ENCODE measurements at places on chromosomes 13 and 19.

DNA sequence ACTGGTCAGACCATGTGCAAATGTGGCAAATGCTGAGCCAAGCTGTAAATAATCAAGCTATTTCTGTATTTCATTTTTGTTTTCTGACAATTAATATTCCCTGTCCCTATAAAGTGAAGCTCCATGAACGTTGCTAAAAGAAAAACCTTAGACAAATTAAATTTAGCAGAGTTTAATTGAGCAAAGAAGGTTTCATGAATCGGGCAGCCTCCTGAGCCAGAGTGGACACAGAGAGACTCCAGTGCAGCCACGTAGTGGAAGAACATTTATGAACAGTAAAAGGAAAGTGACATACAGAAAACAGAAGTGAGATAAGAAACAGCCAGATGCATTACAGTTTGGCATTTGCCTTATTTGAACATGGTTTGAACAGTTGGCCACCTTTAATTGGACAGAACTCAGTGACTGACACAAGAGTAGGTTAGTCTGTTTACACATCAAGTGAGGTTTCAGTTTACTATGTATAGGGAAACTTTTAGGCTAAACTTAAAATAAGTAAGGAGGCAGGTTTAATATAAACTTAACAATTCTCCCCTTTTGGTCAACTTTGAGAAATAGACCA, 69.7 kb downstream of the UFM1 start:
- DNase-seq: no peak

GRCh38 chr13:71454509-71454908, 412.5 kb downstream of the DACH1 start:
- no peak for DNase-seq

- DNase-seq: no peak
Measured at GRCh38 chr13:41722684-41723535, 238.0 kb downstream of the VWA8 start.

DNA sequence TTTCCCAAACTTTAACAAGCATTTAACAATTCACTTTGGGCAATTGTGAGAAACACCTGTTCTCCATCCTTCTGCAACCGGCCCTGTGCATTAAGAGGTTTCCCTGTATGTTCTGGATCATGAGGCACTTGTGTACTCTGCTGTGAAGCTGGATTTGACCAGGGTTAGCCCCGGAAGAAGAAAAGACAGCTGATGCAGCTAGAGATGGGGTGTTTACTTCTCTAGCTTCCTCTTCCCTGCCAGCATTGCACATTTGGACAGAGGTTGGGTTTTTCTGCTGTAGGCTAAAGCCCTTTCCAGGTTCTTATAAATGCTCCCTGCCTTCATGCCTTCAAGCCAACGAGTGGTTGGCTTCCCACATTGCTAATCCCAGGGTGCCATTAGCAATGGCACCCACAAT, 20.9 kb downstream of the MBD3L2B start:
- DNase-seq: no peak

GRCh38 chr13:22903301-22903700, 277.5 kb upstream of the SGCG start:
- DNase-seq: no peak

GRCh38 chr19:30074096-30074495, 132.1 kb downstream of the URI1 start:
- DNase-seq: peak; percentile 6

DNA sequence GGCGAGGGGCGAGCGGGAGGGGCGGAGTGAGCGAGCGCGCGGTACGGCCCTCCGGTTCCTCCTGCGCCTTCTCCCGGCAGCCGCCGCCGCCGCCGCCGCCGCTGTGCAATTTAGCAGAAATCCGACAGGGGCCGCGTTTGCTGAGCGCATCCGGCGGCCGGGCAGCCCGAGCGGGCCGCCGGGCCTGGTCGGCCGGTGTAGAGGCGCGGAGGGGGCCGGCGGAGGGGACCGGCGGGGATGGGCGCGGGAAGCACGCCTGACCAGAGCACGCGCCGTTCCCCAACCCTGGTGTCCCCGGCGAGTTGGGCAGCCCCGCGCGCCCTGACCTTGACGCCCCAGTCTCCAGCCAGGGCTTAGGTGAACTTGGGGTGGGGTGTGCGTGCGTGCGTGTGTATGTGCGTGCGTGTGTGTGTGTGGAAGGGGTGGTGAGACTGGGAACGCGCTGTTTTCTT, 144.5 kb upstream of the ZNF536 start:
- peak; percentile 37 for DNase-seq
